SHP77 treated with DMSO at 0.1 percent for 48 hours (cell line): ENCODE measurements at places on chromosomes 7 and 10.

GRCh38 chr10:120217736-120218135, 239.3 kb upstream of the PLPP4 start:
- no peak for DNase-seq

GRCh38 chr7:18475488-18475887, 20.1 kb upstream of the HDAC9 start:
- no peak for DNase-seq

- DNase-seq: no peak
Measured at GRCh38 chr7:28605427-28606085, 193.2 kb downstream of the CREB5 start.

GRCh38 chr10:28445516-28445915, 87.4 kb upstream of the WAC start:
- DNase-seq: no peak

DNA sequence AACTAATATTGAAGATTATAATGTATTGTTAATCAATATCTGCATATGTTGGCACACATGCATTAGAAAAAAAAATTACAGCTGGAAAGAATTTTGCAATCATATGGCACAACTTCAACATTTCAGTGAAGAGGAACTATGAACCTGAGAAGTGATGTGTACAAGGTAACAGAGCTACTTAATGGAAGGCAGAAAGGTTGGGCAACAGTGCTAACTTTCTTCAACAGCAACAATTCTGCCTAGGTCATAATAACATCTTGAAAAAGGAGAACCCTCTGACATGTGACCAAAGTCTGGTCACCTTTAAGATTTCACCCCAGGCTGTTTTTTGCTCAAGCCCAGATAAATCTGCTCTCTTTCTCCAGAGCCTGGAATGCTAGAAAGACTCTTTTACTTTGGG, 47.9 kb upstream of the SKAP2 start:
- no peak for DNase-seq

- no peak for DNase-seq
Measured at GRCh38 chr10:27190508-27190907, 35.4 kb downstream of the MASTL start.

DNA sequence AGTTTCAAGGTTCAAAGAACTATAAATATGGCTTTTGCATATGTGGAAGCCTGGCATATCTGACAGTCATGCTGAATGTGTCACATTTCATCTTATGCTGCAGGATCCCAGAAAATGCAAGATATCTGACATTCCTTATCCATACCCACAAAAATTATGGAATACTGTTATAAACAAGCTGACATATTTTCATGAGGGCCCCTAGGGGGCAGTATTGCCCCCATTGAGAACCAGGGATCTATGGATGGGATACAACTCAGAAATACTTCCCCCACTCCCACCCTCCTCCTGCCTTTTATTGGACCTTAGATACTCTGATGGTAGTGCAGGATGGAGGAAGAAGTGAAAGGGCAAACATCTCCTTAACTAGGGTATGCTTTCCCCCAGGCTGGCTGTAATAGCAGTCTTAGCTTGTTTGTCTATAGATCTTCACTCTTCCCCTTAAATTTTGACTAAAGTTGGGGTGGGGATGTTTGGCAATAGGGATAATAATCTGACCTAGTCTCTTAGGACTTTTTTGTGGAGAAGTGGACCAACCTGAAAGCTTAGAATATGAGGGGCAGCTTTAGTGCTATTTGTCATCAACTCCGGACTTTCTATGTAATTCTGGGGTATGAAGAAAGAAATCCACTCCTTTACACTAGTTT, 3.5 kb upstream of the GNGT1 start:
- peak; percentile 4 for DNase-seq

- no peak for DNase-seq
Measured at GRCh38 chr10:119153661-119154060, 11.9 kb downstream of the SFXN4 start.

GRCh38 chr7:98831641-98832221, 38.1 kb downstream of the TMEM130 start:
- no peak for DNase-seq

DNA sequence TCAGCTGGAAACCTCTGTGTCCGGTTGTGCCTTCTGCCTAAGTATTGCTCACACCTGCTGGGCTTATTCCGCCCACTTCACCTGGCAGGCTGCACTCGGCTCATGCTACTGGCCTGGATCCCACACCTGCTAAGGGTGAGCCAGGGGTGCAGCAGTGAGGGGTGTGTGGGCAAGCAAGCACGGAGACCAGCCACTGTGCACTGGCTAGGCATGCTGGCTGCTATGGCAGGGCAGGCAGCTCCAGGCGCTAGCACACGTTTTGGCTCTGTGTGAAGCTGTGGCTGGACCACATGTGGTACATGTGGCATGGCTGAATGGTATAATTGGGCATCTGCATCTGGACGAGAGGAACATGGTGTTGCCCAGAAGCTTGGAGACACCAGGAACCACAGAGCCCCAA, 940.7 kb downstream of the NRG3 start:
- DNase-seq: no peak

DNA sequence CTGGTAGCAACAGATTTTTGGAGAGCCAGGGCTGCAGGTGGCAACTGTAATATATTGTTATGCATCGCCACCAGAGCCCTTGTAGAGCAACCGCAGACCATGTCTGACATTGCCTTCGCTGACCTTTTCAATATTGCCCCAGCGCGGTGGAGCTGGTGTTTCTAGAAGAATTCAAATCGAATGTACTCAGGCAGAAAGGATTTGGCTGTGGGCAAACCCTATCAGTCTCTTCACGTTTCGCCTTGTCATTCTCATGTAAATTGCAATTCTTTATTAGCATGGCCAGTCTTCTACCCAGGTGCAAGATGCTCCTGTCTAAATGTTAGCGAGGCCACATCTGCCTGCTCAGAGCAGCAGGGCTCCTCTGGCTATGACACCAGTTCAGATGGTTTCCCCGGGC, 490.2 kb upstream of the AUTS2 start:
- no peak for DNase-seq

DNA sequence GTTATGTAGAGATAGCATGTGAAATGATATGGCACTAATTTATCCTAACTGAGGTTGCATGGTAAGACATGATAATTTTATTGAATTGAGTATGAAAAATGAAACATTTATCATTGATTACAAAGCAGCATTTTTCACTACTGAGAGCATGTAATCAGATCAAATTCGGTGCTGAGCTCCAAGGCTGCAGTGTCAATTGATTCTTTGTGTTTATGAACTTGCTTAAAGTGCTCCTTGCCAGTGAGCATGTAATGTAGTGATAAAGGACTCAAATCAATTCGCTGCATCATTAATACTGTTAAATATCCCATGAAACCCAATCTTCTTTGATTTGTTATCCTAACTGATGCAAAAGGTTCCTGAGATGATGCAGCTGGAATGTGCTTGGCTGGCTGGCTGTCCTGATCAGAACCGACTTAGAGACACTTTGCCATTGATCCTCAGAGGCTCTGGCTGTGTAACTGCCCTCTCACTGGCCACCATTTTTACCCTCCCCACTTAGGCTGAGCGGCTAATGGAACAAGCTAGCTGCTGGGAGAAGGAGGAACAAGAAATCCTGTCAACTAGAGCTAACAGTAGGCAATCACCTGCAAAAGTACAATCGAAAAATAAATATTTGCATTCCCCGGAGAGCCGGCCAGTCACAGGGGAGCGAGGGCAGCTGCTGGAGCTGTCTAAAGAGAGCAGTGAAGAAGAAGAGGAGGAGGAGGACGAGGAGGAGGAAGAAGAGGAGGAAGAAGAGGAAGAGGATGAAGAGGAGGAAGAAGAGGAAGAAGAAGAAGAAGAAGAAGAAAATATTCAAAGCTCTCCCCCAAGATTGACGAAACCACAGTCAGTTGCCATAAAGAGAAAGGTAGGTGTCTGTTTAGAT, 89.8 kb upstream of the SAMD8 start:
- no peak for DNase-seq

DNA sequence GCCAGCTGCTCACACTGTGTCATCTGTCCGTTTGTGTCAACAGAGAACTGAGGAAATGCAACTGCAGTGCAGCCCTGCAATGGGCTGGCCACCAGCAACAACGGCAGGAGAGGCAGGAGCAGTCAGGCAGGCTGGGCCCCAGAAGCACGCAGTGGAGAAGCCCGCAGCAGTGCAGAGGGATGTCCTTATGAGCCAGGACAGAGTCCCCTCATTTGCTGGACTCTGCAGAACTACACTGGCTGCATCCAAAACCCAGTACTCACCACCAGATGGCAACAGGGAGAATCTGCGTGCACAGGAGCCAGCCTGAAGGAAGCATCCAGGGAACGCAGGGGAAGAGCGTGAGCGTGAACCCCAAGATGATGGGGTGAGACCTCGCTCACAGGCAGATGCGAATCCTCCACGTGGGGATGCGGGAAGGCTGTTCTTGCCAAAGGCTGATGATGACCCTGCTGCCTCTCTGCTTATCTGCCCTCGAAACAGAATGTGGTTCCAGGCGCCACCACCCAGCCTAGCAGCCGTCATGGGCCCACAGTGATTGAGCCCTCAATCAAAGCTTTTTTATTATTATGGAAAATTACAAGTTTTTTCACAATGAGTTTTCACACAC, 232.1 kb downstream of the PTPRN2 start:
- peak; percentile 42 for DNase-seq

- DNase-seq: no peak
Measured at GRCh38 chr10:17744341-17744861, 7.6 kb upstream of the TMEM236 start.

GRCh38 chr10:88158526-88159122, 295.2 kb downstream of the PTEN start:
- DNase-seq: no peak

DNA sequence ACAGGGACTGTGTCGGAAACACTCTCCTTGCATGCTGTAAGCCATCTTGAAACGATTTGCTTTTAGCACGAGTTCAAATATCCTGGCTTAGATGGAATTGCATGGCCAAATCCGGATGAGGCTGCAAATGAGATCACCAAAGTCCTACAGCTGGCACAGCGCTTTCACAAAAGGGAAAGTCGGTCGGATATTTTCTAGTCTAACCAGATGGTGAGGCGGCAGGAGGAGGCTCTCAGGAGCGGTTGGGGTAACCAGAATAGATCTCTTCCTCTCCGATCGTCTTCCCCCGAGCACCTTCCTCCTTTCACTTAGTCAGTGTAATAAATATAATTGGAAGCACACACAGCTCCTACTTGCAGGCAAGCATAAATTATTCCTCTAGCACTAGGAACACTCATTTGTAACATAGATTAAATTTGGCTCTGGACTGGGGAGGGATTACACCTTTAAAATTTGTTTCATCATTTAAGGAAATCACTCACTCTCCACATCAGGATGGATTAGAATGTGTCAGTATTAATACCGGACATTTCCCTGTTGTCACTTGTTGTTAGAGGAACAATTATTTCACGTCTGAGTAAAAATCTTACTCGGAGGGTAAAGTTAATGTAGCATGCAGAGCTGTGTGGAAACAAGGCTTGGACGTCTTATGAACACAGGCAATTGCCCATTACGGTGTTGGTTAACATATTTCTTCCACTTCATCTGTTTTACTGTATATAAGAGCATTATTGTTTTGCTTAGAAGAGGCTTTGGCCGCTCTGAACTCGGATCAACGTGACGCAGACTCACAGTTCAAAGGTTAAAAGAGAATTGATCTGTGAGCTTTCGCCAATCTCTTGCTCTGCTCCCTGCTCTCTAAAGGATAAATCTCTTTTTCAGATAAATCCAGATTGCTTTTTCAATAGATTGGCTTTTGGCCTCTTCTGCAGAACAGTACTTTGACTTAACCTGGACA, 857.9 kb downstream of the TYW1 start:
- no peak for DNase-seq

- DNase-seq: peak; percentile 3
Measured at GRCh38 chr10:124339119-124340032, 79.3 kb downstream of the OAT start.

- no peak for DNase-seq
Measured at GRCh38 chr7:18361756-18362155, 133.8 kb upstream of the HDAC9 start.

- no peak for DNase-seq
Measured at GRCh38 chr7:883055-884021, 7.0 kb downstream of the GET4 start.

DNA sequence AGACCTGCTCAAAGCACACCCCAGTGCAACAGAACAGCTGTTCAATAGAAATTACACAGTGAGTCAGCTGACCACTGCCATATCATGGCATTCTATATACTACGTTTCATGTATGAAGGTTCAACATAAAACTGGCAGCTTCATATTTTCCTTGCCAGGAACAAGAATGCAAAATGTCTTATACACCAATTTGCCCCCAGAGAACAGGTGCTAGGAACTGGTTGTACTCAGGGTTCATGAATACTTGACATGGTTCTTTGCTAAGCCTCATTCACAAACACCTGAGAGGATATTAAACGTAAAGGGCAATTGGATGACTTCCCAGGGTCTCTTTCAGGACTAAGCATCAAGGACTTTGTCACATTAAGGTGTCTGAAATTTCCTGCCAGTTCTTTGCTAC, 6.9 kb downstream of the MYOF start:
- DNase-seq: no peak

DNA sequence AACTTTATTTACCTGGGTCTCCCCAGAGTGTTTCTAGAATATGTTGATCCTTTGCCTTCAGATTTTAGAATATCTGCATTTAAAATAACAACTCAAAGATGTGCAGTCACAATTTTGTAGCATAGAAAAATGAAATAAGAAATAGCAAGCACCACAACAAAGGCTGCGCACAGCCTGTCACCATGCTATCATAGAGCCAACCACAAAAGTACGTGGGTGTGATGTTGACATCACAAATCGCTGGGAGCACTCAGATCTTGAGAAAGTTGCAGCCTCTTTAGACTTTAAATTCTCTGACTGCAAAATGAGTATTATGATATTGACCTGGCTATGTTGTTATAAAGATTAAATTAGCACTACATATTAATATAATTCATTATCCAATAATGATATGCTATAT, 177.9 kb downstream of the TNS3 start:
- no peak for DNase-seq

- DNase-seq: no peak
Measured at GRCh38 chr7:132112106-132112505, 464.2 kb downstream of the PLXNA4 start.

- no peak for DNase-seq
Measured at GRCh38 chr7:32223071-32223650, 153.0 kb upstream of the PDE1C start.

DNA sequence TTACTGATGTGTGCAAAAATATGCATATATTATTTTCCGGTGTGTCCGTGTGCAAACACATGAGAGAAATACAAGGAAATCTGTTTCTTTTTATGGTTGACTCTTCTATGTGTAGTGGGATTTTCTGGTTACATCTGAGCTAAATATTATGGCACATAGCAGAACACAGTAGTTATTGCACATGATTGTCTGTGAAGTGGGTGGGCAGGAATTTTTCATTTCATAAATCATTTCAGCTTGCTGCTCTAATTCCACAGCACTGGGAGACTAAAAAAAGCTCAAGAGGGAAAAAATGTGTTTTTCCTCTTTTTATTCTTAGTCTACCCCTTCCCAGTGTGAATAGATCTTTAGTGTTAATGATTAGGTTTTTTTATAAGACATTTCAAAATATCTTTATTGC, 197.9 kb downstream of the MBL2 start:
- no peak for DNase-seq

DNA sequence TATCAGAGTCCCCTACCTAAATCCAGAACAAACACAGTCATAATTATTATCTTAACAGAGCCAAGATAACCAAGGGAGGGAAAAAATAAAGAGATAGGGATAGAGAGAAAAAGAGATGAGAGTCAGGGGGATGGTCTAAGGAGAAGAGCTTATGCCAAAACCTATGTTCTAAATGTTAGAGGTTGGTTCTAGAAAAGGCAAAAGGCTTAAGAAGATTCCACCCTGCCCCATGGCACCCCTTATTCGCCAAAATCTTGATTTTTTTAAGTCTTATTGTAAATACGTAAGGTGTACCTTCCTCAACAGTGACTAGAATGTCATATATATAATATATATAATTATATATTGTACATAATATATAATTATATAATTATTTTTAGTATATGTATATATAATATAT, 29.6 kb upstream of the CTNNA3 start:
- DNase-seq: no peak
